ENCODE measurements at places on chromosomes 3 and 15.
A peak's percentile ranks its signal among the peaks of the same experiment; 100 is the strongest.

- DNase-seq: no peak
Observed at GRCh38 chr3:121436074-121436473, 109.7 kb downstream of the POLQ start.

- peak; percentile 10 for DNase-seq
Observed at GRCh38 chr3:62632510-62633294, 242.5 kb downstream of the CADPS start.

- no peak for DNase-seq
Observed at GRCh38 chr3:148708409-148708808, 10.7 kb downstream of the AGTR1 start.

GRCh38 chr3:156627946-156628569, 46.3 kb upstream of the TIPARP start:
- DNase-seq: peak; percentile 26

GRCh38 chr3:170321321-170322034, 36.0 kb upstream of the SKIL start:
- no peak for DNase-seq

DNA sequence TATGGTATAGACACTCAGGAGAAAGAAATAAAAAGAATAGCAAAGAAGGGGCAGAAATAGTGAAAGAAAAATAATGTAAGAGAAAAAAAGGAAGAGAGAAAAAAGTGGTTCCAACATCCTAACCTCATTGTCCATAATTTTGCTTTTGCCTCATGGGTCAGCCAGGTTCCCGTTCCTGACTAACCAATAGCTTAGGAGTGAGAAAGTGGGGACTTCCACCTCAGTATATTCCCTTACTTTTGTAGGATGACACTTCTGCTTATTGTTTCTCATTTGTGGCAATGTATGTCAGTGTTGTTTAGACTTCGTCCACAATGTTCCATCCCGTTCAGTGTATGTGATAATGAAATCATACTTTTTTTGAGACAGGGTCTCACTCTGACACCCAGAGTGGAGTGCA, 9.3 kb upstream of the SLC12A8 start:
- no peak for DNase-seq

DNA sequence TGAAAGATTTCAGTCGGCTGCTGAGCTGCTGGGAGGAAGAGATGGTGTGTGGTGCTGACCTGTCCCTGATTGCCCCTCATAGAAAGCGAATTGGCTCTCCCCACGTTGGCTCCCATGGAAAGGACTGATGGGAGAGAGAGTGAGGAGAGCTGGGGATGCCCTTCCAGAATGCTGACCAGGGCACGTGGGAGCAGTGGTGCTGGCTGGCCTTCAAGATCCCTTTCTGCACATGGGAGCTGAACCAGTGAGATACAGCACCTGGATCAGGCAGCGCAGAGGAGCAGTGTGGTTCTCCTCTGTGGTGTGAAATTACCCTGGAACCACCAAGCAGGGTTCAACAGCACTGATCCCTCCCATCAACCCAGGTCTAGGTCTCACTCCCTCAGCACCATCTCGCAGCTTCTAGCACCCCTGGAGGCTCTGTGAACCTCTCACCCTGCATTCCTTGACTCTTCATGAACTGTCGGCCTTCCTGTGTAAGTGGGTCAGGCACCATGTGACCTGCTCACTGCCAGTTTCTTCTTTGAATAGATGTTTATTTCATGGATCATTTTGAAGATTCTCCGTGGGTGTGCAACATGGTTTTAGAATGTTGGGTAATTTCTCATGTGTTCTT, 55.7 kb downstream of the CACNA1D start:
- no peak for DNase-seq

GRCh38 chr3:139358841-139359562, 15.2 kb downstream of the MRPS22 start:
- DNase-seq: no peak
